ENCODE measurements at places on chromosomes 5 and 9.

GRCh38 chr5:141753971-141754713, 72.1 kb upstream of the ARAP3 start:
- DNase-seq: no peak

DNA sequence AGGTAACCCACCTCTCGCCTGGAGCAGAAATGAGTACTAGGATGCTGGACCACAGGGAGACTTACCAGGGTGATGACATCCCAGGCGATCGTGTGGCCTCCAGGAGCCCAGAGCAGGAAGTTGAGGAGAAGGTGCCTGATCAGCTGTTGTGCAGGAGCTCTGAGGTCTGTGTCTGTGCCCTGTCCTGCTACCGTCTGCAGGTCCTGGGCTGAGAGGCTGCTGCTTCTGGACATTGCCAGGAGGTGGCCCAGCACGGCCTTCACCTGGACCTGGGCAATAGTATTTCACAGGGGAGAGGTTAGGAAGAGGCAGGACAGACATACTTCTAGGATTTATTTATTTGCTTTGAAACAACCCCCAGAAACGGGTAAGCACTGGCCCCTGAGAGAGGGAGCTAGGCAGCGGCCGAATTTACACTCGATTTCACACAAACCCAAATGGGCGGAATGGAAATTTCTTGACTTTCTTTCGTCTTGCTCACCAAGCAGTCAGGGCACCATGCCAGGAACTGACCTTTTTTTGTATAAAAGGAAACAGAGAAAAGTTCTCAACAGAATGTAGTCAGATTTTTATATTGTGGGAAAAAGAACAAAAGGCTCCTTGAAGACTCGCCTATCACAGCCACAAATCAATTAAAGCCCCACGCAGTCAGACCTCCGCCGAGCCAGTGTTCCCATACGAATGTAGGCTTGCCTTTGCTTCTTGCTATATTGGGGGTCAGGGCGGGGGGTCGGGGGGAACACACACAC, 210.3 kb downstream of the FANCC start:
- DNase-seq: no peak

- no peak for DNase-seq
These were observed 60.4 kb downstream of the HMCN2 start for GRCh38 chr9:130325921-130326320.

DNA sequence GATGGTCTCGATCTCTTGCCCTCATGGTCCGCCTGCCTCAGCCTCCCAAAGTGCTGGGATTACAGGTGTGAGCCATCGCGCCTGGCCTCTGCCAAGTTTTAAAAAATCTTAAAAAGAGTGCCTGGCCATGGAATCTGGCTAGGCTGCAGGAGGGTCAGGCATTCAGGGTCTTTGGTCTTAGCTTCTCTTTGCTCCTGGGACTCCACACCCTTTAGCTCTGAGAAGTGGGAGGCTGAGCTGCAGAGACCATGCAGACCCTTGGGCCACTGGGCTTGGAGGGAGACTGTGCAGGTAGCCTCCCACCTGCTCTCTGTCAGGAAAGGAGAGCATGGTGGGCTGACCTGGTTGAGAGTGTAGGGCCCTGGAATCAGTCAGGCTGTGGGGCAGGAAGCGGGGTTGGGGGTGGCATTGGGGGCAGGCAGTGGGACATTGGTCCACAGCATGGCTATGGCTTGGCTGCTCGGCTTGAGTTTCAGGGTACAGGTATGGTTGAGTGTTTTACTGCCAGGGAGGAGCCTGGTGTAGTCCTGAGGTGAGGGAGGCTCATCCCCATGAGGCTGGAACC, 20.8 kb downstream of the PHF2 start:
- no peak for DNase-seq

DNA sequence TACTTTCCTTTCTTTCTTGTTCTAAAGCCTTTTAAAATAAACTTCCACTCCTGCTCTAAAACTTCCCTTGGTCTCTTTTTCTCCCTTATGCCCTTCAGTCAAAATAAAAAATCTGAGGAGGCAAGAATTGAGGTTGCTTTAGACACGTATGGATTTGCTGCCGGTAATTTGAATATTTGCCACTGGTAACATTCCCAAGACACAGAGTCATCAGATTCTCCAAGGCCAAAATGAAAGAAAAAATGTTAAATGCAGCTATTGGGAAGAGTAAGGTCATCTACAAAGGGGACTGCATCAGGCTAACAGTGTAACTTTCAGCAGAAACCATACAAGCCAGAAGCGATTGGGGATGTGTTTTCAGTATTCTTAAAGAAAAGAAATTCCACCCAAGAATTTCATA, 311.1 kb downstream of the CDH18 start:
- no peak for DNase-seq

- no peak for DNase-seq
These were observed 55.4 kb downstream of the KCNT1 start for GRCh38 chr9:135757356-135757755.

DNA sequence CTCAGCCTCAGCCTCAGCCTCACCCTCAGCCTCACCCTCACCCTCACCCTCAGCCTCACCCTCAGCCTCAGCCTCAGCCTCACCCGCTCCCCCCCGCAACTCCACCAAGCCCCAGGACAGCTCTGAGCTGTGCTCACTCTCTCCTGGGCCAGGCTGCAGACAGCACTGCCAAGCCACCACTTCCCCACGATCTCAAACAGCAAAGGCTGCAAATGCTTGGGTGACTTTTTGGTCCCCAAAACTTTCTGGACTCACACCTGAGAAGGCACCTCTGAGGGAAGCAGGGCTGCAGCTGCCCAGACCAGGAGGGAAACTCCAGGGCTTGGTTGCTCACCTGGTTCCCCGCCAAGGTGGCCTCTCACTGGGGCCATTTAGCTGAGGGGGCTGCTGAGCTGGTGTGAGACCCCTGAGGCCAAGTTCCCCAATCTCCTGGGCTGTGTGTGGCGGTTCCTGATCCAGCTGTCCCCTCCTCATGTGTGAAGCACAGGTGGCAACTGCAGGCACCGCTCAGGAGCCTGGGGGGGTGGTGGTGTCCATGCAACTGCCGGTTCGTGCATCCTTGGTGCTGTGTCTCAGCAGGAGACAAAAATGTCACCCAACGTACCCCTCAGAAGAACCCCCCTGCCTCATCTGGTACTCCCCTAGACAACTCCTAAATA, 17.8 kb downstream of the MRPL36 start:
- DNase-seq: no peak

GRCh38 chr5:118176146-118176545, 812.2 kb downstream of the DTWD2 start:
- DNase-seq: no peak

DNA sequence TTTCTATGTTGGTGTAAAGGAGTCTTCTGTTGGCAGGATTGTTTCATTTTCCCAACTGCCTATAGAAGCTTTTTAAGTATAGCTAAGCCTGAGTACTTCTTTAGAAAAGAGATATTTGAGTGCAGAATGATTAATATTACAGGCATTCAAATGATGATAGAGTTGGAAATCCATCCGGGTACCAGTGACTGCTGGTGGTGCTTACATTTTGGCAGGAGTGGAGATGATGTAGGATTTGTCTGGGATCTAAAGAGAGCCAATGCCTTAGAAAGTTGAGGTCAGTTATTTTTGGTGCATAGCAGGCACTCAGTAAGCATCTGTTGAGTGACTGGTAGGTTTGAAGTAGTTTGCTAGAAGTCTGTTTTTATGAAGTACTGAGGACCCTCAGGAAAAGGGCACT, 433.5 kb downstream of the DMAC1 start:
- no peak for DNase-seq

DNA sequence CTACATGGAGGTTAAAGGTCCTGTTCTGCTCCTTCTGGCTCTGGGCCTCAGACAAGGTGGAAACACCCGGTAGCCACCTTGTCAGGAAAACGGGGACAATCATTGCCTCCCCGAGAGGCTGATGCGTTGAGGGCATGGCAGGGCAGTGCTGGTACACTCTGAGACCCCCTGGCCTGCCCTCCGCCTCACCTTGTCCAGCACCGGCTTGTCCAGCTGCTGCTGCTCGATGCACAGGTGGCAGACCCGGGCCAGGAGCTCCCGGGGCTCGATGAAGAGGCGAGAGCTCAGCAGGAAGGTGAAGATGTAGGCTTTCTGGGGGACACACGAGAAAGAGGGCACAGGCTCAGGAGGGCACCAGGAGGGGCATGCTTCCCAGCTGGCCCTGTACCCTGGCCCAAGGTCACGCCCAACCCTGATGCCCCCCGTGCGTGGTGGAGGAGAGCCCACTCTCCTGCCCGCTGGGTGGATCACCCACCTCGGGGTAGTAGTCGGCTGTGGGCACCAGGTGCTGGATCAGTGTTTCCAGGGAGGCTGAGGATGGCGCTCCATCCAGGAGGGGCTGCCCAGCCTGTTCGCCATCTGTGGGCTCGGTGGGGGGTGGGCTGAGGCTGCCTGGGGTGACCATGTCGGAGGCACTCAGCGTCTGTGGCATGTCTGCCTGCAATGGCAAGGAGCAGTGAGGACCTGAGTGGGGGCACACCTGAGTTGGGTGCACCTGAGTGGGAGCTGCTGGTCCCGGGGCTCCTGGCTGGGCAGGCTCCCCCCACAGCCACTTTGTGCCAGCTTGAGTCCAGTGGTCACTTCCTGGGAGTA, 66.0 kb upstream of the RNF130 start:
- DNase-seq: no peak

DNA sequence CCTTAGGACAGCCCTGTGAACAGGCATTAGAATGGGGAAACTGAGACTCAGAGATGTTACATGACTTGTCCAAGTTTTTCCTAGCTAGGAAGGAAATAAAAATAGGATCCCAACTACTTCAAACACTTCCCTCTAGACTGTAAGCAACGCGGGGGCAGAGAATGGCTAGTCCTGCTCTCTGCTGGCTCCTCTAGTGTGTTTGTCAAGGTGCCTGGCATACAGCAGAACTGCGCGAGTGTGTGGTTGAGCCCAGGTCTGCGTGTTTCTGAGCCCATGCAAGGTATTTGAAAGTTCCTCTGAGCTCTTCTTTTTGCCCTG, 152.5 kb downstream of the MACROH2A1 start:
- DNase-seq: no peak

DNA sequence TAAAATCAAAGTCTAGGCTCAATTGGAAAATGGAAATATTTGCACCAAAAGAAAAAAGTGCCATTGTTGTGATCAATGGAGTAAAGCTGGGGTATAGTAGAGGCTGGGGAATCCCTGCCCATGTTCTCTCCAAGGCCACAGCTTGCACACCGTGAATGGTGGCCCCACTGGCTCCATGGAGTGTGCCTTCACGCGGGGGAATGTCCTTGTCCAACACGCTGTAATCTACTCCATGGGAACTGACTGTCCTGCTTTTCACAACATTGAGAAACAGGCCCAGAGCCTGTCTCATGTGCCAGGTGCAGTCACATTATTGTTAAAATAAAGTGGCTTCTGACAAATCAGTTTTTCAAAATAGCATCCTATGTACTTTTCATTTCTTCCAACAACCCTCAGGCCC, 33.1 kb upstream of the ITGA2 start:
- no peak for DNase-seq

DNA sequence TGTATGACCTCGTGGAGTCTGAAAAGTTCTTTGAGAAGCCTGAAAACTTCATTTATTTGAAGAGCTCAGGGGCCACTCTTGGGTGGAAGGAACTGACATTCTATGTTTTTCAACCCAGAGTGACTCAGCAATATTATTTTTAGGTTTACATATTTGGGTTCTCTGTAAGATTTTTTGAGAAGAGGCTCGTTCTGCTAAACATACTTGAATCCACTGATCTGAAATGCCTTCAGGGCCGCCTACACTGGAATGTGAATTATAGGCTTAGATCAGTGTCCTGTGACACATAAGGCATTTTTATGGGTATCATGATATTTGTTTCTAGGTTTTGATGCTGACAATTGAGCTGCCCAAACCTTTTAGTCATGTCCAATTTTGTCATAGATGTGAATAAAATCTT, 86.2 kb downstream of the PSAT1 start:
- DNase-seq: no peak

DNA sequence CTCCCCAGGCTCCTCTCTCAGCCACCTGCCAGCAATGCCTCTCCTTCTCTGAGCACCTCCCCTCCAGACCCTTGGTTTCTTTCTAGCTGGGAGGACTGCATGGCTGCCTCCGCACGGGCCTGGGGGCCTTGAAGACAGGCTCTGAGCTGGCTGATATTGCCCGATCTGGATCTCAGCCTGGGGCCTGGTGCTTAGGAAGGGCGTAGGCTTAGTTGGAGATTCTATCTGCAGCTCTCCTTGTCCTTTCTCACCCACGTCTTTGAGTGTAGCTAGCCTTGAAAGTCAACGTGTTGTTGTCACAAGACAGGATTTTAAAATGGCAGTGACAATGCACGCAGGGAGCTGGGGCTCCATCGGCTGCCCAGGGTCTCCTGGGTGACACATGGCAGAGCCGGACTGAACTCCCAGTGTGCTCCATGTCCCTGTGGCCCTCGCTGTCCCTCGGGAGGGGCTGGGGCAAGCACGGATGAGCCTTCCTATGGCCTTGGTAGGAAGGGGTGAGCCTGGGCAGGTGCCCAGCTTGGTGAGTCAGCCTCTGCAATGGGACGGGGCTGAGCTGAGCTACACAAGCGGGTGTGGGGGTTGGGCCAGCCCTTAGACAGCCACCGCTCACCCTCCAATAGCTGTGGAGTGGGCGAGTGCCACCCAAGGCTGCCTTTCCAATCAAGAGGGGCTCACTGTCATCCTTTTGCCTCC, 9.4 kb downstream of the ADAMTSL2 start:
- no peak for DNase-seq

DNA sequence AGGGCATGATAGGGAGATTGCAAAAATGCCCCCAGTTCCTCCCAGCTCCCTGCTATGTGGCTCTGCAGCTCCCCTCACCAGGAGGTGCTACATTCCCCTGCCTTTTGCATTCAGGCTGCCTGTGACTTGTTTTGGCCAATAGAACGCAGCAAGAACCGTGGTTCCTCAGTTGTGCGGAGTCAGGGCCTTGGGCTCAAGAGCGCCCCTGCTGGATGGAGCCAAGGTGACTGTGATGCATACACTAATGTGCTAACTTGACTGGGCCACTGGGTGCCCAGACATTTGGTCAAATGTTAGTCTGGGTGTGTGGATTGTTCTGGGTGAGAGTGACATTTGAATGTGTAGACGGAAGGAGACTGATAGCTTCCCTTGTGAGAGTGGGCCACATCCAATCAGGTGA, 123.3 kb upstream of the MVB12B start:
- no peak for DNase-seq

DNA sequence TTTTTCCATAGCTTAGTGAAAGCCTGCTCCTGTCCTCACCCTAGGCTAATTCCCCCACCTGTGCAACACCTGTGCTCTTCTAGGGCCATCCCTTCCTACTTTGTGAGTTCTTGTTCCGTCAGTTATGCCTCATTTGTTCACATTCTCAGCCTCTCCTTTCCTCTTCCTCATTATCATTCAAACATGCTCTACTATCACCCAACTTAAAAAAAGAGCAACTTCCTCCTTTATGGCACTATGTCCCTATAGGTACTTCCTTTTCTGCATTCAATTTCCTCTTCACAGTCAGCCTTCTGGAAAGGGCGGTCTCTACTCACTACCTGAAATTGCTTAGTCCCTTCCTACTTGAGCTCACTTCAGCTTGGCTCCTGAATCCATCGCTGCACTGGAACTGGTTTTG, 111.8 kb upstream of the LHFPL2 start:
- DNase-seq: no peak

DNA sequence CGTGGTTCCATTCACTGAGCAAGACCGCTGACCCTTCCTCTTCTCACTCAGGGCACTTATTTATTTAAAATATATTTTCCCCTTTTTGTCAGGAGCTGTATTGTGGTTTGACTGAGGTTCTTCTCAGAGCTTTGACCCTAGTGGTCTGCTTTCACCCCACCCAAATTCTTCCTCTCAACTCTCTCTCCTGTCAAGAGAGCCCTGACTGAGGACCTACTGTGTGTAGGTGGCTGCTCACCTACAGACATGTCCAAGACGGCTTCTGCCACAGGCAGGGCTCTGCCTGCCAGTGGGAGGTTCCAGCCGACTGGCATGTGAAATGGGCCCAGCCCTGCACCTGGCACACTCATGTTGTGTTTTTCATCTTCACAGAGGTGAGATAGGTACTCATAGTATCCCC, 5.2 kb downstream of the DCANP1 start:
- DNase-seq: no peak
